ENCODE measurements at places on chromosomes 2 and 18. TPM values are rescaled to one million over a fixed set of nuclear protein-coding genes. Genes with fewer than 3 reads are reported as not detected.

DNA sequence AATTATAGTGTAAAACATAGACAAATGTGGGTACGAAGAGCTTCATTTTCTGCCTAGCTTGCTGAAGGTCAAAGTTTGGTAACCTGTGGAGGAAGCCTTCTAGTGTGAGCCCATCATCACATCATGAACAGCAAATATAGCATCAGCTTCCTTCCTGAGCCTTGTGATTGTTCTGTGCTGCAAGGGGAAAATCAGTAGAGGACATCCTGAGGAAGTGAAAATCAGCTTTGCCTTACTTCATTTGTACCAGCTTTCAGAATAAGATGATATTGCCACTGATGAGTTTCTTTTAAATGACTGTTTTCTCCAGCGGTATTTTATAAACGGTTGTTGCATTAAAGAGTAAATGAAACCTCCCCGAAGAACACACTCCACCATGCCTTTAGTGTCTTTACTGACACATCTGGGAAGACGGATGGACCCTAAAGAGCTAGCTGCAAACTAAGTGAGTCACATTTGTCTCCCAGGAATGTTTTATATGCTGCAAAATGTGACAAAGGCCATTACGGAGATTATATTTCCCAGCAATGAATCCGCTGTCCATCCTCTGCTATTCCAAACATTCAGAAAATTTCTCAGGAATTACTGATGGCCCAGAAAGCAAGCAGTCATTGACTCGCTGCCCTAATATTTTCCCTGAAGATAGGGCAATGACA, 1272.8 kb downstream of the SUCLG1 start:
- DNase-seq = no peak

DNA sequence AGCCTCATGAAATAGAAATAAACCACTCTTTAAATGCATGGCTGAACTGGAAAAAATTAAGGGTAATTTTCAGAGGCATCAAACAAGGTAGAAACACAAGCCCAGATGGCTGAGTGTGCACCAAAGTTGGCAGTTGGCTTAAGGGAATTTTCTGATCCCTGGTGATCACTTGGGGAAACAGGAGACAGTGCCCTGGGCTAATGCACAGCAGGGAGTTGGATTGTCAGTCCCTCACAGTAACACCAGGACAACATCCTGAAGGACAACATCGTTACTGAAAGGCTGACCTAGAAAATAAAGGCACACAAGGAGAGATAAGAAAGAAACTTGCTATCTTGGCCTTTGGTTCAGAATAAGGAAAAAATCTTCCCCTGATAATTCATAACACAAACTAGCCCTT, 417.0 kb downstream of the SLC4A3 start:
- no peak for DNase-seq

DNA sequence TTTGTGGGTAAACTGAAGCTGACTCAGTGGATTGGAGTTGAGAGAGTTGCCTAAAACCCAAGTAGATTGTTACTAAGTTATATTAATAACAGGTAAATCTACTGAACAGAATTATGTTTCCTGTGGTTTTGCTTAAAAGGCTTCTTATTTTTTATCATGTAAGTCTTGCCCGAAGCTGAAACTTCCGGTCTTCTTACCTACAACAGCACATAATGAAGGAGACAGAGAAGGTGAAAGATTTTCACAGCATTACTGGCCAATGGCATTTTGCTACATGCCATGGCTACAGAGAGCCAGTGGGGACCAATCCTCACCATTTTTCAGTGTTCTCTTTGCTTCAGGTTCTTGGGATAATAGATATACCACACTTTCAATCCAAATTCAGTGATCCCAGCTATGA, 220.0 kb downstream of the ERBB4 start:
- DNase-seq = no peak

GRCh38 chr2:177501186-177501585, 108.6 kb downstream of the AGPS start:
- no peak for DNase-seq

TUBA3E gene
- not detected for total RNA-seq

DNA sequence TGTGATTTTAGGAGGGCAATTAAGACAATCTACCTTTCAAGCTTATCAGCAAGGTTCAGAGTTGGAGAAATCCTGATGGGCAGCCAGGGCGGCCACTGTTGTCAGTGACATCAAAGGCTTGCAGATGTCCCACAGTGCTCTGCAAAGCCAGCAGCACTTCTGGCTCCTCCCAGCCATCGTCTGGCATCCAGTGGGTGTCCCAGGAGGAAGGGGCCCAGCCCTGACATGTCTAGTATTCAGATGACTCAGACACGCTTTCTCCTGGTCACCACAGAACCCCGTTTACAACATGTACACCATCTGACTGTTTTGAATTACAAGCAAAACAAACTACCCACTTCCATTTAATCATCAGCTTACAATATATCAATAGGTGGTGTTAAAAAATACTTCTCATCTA, 61.4 kb downstream of the CYRIA start:
- no peak for DNase-seq

- DNase-seq = no peak
Observed at GRCh38 chr2:36441816-36442215, 86.2 kb downstream of the CRIM1 start.

DYNC2LI1 gene
- total RNA-seq = 30.9 TPM

CHAC2 gene
- total RNA-seq = 5.1 TPM

PRKAG3 gene
- not detected for total RNA-seq

GRCh38 chr2:127058246-127058953, 48.6 kb downstream of the BIN1 start:
- DNase-seq = no peak

EGR4 gene
- not detected for total RNA-seq

GRCh38 chr18:55237660-55238059, 278.4 kb upstream of the CCDC68 start:
- no peak for DNase-seq

CHST10 gene
- 8.3 TPM for total RNA-seq

OR6B3 gene
- total RNA-seq = not detected

GRCh38 chr2:105082107-105082506, 44.2 kb downstream of the MRPS9 start:
- no peak for DNase-seq

REG1B gene
- total RNA-seq = not detected

DNA sequence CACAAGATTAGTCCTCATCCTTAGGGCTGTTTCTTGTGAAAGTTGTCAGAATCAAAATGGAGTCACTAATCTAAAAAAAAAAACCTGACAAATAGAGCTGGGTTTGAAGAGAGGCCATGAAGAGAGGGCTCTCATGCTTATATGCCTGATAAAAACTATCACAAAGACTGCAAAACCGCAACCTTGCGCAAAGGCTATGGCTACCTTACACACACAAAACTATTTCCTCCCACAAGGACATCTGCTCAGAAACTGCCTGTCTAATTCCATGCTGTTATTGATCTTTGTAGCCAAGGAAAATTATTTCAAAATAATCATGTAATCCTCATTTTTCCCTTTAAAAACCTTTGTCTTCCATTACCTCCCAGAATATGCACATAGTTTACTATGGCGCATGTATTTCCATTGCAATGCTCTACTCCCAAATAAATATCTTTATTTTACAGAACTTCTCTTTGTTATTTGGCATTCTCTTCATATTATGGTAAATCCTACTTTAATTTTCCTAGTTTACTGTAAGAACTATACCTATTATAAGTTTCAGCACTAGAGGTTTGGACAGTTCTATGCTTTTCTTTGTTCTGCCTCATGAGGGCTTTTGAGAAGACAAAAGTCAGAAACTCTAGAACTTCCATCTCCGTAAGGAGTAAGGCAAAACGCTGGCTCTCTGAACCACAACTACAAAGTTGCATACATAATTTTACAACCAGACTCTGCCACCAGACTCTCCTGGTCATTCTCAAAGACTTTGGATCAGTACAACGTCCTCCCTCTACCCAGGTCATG, 9.6 kb upstream of the DPYSL5 start:
- no peak for DNase-seq

DNA sequence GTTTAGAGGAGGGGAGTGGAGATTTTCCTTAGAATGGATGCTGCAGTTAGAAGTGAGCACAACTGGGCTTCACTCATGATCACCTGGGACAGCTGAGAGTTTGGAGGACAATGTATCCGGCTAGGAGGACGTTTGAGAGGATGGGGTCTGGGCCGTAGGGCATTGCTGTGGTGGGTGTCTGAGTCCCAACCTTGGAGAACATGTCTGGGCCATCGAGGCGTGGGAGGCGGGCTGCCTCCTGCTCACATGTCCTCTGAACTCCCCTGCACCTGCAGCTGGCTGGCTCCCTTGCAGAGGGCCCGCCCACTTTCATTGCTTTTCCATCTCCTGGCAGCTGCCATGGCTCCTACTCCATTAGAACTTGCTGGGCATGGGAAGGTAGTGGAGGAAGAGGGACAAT, 203.0 kb upstream of the PXDN start:
- DNase-seq = no peak

- no peak for DNase-seq
Observed at GRCh38 chr18:2984091-2984490, 28.9 kb downstream of the LPIN2 start.

DNA sequence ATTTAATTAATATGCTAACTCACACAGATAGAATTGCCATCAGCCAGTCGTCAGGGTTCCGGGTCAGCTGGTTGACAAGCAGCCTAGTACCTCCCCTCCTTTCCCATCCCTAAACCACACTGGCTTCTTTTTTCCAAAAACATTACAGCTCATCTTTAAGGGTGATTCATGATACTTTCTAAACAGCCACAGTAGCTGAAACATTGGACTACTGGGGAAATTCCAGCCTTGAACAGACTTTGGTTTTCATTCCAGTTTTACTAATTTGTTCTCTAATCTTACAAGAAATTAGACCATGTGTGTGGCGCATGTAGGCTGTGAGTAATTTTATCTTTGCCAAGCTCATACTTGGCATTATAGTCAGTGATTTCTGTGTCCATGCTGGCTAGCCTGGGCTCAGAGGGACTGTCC, 110.8 kb downstream of the FMNL2 start:
- DNase-seq = no peak

NAT8 gene
- not detected for total RNA-seq

GRCh38 chr2:88626171-88627054, 851 bp downstream of the EIF2AK3 start:
- no peak for DNase-seq

DNA sequence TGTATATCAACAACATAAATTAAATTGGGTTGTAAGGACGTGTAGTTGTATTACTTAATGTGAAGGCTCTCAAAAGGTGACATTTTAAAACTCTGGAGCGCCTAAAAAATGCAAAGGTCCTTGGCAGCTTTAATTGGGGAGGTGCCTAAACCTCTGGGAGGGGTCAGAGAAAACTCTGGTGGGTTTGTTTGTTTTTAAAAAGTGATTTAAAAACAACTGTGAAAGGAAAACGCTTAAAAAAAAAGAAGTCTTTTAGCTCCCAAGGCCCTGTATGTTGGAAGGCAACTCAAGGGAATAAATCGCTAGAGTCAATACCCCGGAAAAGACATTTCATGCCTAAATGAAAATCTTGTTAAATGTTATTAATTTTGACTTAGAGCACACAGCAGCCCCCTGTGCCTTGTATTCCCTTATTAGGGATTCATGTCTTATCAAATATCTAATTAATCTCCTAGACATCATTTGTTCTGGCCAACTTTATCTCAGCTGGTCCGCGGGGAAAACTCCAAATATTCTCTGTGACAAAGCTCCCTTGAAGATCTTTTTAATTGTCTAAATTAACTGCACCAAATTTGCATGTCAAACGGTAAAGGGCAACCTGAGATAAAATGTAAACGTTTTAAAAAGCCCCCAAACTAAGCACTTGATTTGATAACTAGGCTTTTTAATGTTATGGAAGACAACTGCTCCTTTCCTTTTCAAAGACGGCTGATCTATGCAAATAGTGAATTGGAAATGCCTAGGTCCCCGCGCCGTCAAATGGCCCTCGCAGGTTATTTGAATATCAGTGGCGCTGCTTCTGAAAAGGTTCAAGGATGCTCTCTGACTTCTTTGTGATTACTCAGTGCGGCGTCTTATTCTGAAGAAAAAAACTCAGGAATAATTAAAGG, 4.2 kb downstream of the SP9 start:
- DNase-seq = no peak

DNA sequence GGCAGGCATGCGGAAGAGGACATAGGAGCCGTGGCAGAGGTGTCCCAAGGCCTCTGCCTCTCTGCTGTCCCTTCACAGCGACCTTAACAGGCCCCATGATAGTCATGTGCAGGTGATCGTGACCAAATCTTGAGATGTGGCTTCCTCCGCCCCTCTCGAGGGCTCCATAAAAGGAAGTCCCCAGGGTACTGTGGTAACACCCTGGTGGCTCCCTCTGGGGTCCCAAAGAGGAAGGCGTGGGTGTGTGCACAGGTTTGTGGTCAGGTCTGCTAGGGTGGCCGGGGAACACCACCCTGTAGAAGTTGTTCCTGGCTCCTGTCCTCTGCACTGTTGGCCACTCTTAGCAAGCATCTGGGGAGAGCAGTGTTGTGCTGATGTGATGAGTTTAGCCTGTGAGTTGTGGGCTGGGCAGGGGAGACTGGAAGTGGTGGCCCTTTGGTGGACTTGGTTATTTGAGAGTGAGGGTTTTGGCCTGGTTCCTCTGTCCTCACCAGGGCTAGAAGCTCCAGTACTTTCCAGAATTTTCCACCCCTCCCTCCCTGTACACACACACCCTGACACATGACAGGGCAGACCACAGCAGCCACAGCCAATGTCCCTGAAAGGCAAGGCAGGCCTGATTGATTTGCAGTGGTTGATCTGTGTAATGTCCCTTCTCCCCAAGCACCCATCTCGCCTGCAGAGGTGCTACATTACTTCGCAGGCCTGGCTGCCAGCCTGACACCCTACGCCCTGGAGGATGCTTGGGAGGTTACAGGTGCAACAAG, 68.9 kb upstream of the BOD1L2 start:
- no peak for DNase-seq

DNA sequence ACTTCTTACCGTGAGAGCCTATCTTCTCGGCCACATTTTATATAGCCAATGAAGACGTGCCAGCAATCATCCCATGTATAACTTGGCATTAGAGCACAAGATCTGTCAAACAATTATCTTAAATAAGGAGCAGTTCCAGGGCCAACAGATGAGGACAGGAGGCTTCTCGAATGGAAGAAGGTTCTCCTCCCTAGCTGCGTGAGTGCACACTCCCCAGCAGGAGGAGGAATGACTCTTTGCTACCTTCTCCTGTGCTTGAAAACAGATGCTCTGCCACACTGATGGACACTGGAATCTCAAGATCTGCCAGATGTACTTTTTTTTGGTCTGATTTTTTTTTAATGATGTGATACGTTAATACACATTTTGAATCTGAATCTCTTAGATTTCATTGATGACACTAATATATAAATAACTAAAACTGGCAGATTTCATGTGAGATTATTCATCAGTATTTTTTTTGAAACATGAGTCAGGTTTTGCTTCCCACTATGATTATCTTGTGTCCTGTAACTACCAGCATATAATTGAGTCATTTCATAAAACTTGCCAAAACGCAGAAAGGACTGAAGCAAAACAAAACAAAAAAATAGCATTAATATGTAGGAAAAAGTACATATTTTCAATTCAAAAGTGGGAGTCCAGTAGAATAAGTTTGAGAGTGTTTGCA, 626 bp upstream of the VIT start:
- no peak for DNase-seq

MDH1B gene
- total RNA-seq = 2.0 TPM

- no peak for DNase-seq
Observed at GRCh38 chr2:67631483-67631882, 234.3 kb downstream of the ETAA1 start.

- no peak for DNase-seq
Observed at GRCh38 chr2:129821445-129821844, 158.0 kb upstream of the RAB6C start.
